NCI-H2081 treated with DMSO at 0.1 percent for 48 hours (cell line): ENCODE measurements at places on chromosomes 6 and 20.

- no peak for DNase-seq
Measured at GRCh38 chr6:158611541-158612370, 32.8 kb downstream of the DYNLT1 start.

DNA sequence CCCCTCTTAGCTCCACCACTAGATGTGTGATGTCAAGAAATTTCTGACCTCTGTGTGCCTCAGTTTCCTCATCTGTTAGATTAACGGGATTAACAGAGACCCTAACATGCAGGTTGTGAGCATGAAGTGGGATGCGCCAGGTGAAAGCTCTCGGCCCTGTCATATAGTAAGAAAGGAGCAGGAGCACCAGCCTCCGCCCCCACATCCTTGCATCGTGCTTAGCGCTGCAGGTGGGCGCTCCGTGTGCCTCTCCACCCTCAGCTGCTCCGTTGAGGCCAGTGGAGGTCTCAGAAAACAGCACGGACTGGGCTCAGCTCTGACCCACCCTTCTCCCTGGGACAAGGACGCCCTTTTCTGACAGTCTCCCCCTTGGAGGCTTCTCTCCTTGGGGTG is 63.4 kb downstream of the TCP11 start:
- DNase-seq: no peak

DNA sequence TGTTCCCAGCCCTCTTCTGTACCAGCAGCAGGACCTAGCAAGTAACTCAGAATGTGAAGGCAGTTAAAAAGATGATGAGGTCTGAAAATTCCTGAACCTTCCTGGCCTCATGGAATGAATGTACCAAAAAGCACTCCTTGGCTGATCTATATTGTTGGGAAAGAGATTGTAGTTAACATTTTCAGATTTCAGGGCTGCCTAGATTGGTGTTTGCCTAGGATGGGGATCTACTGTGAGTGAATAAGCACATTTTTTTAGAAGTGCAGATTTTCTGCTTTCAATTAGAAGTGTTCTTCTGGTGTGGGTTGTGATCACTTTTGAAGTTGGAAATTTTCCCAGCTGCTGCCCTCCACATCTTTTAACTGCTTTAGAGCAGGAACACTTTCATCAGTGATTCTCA is 6.2 kb downstream of the MYLIP start:
- no peak for DNase-seq

- no peak for DNase-seq
Measured at GRCh38 chr6:16846399-16846778, 85.1 kb upstream of the ATXN1 start.

DNA sequence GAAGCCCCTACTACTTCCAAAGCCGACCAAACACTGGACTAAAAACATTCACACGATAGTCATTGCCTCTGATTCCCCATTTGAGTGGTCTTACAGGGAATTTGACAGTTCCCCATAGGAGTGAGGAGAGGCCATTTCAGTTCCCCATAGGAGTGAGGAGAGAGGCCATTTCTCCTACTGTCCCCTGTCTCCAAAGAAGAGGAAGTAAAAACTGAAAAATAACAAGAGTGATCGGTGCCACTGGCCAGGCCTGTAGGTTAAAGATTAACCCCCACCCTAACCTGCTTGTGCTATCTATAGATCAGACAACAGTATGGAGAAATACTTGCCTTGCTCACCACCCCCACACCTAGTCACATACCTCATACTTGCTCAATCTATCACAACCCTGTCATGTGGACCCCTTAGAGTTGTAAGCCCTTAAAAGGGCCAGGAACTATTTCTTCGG is 204.0 kb upstream of the MOCS1 start:
- no peak for DNase-seq

GRCh38 chr20:30593572-30593971 is 663.9 kb upstream of the DEFB115 start:
- no peak for DNase-seq

DNA sequence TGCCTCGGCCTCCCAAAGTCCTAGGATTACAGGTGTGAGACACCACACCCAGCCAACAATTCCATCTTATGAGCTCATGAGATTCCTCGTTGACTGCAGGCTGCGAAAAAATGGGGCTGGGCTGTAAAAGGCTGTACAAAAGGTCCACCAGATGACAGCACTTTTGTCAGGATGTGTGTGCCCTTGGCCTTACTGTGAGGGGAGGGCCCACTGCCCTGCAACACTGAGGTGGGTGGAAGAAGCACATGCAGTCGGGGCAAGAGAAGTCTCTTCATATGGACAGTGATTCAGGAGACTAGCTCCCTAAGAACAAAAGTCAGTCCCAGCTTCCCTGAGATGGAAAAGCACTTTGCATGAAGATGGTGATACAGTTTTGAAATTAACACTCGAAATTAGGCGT is 50.5 kb downstream of the KCTD20 start:
- no peak for DNase-seq

- no peak for DNase-seq
Measured at GRCh38 chr20:1618954-1619540, 762 bp downstream of the SIRPB1 start.

DNA sequence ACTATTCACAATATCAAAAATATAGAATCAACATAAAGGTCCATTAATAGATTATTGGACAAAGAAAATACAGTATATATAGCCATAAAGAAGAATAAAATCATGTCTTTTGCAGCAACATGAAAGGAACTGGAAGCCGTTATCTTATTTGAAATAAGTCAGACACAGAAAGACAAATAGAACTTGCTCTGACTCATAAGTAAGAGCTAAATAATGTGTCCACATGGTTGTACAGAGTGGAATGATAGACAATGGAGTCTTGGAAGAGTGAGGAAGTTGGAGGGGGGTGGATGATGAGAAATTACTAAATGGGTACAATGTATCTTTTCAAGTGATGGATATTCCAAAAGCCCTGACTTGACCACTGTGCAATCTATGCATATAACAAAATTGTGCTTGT is 613.5 kb downstream of the PHF3 start:
- no peak for DNase-seq

DNA sequence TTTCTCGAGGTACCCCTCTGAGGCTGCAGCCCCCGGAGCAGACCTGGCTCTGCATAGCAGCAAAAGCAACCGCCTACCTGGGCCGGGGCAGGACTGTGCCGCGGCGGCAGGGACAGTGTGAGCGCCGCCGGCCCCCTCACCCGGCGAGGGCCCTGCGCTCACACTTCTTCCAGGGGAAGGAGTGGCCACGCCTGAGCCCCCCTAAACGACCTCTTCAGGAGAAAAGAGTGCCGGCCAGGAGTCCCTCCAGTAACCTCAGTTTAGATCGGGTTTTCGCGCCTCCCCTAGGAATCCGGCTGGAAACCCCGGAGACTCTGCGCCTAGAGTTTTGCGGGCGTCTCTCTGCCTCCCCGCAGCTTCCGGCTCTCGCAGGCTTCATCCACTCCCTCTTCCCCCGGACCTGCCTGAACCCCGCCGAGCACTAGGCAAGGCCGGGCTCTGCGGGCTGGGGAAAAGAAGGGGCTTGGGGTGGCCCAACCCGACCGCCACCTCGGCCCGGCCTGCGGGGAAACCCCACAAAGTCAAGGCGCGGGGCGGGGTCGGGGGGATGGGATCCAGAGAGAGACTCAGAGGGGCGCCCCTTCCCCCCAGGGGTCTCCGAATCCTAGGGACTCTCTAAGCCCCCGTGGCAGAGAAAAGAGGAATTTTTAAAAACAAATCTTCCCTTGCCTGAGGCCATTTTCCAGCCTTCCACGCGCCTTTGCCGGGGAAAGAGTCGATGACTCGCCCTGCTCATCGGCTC is 558 bp downstream of the LINC00237 start:
- DNase-seq: no peak

GRCh38 chr20:58408603-58409246 is 19.7 kb downstream of the VAPB start:
- no peak for DNase-seq

- no peak for DNase-seq
Measured at GRCh38 chr20:47810116-47810677, 24.9 kb upstream of the SULF2 start.

DNA sequence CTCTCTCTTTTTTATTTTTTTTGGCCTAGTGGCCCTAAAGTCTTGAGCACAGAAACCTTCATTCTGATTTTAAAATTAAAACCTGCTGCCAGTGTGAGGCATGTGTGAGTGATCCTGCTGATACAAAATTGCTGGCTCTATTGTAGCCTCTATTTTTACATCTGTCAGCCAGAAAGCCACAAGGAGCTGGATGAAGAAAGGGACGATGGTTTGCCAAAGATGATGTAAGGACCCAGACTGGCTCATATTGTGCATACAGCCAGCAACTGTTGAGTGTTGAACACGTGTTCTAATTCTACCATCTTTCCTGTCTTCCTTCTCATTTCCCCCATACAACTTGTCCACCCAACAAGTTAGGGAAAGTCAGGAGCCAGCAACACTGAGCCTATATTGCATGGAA is 40.8 kb upstream of the ATXN1 start:
- DNase-seq: no peak

DNA sequence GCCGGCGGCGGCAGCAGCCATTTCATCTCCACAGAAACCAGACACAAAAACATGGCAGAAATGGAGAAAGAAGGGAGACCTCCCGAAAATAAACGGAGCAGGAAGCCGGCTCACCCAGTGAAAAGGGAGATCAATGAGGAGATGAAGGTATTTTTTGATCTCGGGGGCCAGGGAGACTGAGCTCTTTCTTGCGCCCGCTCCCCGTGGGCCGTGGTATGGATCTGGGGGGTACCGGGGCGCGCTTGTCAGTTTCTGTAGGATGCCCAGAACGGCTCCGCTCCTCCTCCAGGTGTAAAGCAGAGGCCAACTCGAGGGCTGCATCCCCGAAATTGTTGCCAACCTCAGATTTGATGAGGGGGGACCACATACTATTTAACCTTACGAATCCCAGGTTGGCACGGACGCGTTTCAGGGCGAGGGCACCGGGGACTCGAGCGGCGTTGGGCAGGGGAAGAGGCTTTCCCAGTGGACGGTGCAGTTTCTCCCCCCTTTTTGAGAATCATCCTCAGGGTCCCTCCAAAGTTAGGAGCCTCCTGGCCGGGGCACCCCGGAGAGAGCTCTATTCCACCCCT is 735 bp downstream of the SOBP start:
- no peak for DNase-seq

- no peak for DNase-seq
Measured at GRCh38 chr6:37492236-37492972, 7.3 kb downstream of the CCDC167 start.

DNA sequence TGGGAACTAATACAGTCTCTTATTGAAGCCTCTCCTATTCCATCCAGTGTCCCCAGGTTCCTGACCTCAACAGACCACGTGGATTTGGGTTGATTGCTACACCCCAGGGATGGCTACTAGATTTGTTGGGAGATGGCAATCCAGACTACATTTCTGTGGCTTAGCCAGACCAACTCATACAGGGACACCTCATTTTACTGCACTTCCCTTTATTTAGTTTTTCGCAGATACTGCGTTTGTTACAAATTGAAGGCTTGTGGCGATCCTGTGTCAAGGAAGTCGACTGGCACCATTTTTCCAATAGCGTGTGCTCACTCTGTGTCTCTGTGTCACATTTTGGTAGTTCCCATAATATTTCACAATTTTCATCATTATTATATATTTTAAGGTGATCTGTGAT is 10.3 kb upstream of the MTRF1L start:
- no peak for DNase-seq

GRCh38 chr20:39899881-39900280 is 789.2 kb downstream of the MAFB start:
- DNase-seq: no peak

DNA sequence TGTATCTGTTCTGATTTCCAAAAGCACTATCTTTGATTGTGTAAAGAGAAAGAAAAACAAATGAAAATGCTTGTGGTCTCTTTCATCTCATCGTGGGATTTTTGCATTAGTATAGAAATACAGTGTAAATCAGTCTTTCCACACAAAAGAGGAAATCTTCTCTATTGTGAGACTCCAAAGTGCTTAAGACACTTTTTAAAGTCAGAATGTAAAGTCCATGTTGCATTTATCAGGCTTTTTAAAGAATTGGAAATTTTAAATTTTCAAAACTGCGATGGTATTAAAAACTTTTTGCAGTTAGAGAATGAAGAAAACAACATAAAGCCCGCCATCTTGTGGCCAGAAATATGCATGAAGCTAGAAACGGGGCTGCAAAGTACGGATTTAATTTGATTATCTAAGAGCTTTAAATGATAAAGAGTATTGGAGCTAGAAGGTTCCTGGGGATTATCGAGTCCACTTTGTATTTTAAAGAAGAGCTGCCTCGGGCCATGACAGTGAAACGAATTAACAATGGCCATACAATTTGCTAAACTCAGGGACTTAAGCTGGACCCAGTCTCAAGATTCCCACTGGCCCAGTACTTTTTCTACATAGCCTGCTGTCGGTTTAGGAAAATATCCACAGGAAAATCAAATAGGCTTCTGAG is 339.6 kb downstream of the ARHGAP18 start:
- no peak for DNase-seq

- DNase-seq: no peak
Measured at GRCh38 chr20:8631271-8631670, 437.6 kb upstream of the PLCB4 start.

GRCh38 chr20:38651154-38651553 is 49.5 kb downstream of the ARHGAP40 start:
- DNase-seq: no peak

GRCh38 chr20:40682104-40682981 is 6.7 kb downstream of the MAFB start:
- DNase-seq: no peak

DNA sequence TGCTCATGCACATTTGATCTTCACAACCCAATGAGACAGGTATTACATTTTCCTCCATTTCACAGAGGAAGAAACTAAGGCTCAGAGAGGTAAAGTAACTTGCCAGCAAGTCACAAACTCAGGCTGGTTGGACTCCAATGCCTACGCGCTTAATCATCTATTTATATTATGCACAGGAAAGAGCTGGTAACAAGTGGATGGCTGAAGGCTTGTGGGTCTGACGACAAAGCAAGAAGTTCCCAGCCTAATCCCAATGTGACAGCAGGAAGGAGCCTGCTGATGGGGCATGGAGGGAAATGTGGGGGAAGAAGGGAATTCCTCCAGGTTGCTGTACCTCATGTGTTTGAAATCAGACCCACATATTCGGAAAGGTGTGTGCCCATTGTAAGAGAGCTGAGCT is 3.9 kb downstream of the CDH22 start:
- DNase-seq: no peak

GRCh38 chr6:154251116-154251515 is 105.5 kb downstream of the IPCEF1 start:
- no peak for DNase-seq

DNA sequence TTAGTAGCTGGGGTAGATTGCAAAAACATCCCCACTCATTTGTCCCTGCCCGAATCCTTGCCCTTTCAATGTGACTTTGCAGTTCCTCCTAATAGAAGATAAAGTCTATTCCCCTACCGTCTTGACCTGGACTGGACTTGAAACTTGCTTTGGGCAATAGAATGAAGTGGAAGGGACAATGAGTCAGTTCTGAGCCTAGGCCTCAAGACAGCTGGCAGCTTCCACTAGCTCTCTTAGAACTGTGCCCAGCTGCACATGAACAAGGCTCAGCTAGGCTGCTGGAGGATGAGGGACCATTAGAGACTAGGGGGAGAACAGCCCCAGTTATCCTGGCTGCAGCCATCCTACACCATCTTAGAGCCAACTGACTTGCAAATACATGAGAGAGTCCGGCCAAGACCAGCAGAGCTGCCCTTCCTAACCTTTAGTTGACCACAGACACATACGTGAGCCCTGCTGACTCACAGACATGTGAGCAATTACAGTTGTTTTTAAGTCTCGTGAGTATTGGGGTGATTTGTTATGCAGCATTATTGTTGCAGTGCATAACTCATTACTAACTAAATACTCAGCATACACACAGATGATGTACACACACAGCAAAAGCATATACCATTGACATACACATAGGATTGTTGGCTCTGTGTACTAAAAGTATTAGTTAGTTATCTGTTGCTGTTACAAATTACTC is 105.5 kb downstream of the DHX35 start:
- no peak for DNase-seq
